HT-29 (cell line): ENCODE measurements at places on chromosomes 2 and 18.

GRCh38 chr2:68475110-68475509 is 7.7 kb downstream of the APLF start:
- DNase-seq = peak; percentile 18

DNA sequence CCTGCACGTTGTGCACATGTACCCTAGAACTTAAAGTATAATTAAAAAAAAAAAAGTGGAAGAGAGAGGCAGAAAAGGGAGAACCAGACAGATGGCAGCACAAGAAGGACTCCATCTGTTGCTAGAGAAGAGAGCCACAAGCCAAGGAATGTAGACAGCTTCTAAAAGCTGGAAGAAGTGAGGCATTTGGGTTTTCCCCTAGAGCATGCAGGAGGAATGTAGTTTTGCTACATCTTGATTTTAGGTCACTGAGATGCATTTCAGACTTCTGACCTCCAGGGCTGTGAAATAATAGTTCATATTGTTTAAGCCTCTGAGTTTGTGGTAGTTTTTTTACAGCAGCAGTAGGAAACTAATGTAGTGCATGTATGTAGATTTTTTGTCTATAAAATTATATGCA is 46.0 kb downstream of the CAVIN2 start:
- DNase-seq = no peak

GRCh38 chr18:55582325-55582724 is 5.7 kb downstream of the TCF4 start:
- no peak for DNase-seq

GRCh38 chr2:215633360-215633759 is 197.5 kb upstream of the FN1 start:
- DNase-seq = no peak

DNA sequence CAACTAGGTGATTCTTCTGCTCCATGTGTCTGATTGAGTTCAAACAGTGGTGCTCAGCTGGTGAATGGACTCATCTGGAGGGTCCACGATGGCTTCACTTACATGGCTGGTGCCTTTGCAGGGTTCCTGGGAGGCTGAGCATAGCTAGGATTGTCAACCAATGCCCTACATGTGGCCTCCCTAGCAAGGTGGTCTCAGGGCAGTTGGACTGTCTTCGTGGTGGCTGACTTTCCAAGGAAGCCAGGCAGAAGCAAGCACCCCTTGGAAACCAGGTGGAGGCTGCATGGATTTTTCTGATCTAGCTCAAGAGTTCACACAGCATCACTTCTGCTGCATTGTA is 6.8 kb downstream of the IL1R2 start:
- DNase-seq = peak; percentile 11

DNA sequence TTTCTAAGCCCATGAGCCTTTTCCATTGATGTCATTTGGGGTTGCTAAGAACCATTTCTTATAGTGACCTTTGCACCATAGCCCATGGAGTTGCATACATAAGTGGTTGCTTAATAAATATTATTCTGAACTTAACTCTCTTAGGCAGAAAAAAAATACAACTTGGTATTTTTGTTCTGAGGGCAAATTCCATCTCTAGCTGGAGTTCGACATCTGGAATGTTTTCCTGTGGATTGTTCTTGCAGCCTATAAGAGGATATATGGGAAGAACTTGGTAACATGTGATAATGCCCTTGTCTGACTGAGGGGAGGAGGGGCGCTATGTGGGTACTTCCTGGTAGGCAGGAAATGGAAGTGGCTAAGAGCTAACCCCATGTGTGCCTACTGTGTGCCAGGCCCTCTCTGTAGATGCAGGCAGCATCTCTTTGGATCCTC is 20.7 kb downstream of the IGFBP2 start:
- DNase-seq = no peak

DNA sequence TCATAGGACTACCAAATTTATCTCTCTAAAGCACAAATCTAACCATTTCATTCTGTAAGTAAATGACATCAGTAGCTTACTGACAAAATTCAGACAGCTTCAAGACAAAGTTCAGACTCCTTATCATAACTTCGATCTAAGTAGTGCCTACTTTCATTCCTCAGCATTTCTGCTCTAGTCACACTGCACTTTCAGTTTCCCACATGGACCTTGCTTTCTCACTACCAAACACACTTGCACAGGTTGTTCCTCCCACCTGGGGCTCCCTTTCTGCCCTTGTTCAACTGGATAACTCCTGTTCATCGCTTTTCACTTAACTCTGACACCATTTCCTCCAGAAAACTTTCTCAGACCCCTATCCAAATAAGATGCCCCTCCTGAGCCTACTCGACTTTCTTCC is 22.1 kb upstream of the CCDC150 start:
- no peak for DNase-seq

DNA sequence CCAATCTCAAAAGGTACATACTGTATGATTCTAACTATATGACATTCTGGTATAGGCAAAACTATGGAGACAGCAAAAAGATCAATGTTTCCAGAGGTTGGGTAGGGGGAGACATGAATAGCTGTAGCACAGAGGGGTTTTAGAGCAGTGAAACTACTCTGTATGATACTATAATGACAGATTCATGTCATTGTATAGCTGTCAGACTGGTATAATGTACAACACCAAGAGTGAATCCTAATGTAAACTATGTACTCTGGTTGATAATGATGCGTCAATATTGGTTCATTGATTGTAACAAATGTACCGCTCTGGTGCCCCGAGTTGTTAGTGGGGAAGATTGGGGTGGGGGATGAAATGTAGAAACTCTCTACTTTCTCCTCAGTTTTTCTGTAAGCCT is 172.4 kb upstream of the SPOPL start:
- no peak for DNase-seq

GRCh38 chr2:228840743-228841114 is 430.4 kb downstream of the PID1 start:
- no peak for DNase-seq

DNA sequence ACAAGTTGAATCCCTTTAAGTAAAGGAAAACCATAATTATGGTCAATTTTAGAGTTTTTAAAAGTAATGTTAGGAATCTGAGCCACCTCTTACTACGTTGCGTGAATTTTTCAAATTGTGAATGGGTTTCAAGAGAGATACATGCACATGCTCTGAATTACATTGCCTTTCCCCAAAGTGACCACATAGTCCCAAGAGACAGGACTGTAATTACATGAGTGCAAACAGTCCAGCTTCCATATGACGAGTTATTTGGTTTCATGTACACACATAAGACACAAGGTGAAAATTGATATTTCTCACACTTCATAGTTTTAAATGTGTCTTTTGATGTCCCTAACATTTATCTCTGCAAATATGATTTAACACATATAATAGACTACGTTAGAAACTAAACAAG is 850.8 kb downstream of the LRP1B start:
- DNase-seq = no peak

GRCh38 chr2:15986068-15986560 is 45.8 kb downstream of the MYCN start:
- DNase-seq = no peak

GRCh38 chr2:85804583-85804982 is 50.8 kb downstream of the ATOH8 start:
- DNase-seq = peak; percentile 11

GRCh38 chr18:12293831-12294230 is 14.2 kb upstream of the TUBB6 start:
- no peak for DNase-seq

DNA sequence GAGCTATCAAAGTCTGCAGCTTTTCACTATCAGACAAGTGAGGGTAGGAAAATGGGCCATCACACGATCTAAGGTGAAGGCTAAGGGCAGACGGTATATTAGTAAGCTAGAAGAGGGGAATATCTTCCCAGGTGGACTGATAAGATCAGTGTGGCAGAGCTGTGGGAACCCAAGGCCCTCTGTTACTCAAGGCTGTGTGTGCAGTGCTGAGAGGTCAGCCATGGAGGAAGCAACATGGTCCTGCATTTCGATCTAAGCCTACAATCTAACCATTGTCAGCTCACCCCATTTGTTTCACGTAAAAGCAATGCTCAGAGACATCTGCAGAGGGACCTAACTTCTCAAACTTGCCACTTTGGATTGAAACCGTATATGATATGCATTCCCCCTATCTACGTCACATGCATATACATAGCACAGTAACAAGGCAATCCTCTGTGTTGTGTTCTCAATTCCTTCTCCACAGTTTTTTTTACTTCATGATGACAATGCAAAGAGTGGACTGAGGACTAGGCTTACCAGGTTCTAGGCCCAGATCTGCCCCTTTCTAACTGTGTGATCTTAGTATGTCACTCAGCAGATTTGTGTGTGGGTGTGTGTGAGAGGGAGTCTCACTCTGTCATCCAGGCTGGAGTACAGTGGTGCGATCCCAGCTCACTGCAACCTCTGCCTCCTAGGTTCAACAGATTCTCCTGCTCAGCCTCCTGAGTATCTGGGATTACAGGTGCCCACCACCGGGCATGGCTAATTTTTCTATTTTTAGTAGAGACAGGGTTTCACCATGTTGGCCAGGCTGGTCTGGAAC is 45.2 kb downstream of the SLC8A1 start:
- DNase-seq = no peak

DNA sequence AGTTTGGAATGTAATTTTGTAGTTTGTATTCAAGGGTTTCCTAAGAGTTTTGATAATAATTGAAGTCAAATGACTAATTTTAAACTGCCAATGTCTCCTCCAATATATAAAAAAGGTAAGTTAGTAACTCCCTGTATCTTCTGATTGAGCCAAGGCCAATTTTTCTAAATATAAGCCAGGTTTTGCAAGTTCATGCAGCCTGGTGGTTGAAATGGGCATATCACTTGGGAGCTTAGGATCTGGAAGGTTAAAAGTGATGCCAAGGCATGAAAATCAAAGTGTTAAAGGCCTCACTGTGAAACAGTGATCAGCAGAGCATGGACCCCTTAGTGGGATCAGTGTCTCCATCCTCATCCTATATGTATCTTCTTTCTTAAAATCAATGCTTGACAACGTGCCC is 60.5 kb downstream of the MERTK start:
- no peak for DNase-seq
